ENCODE measurements at places on chromosomes 11 and 22.

- no peak for DNase-seq
These were observed 1.5 kb downstream of the CLCF1 start for GRCh38 chr11:67371911-67372320.

- no peak for DNase-seq
These were observed 122.2 kb downstream of the DCDC1 start for GRCh38 chr11:31247321-31247720.

- DNase-seq, result no peak
These were observed 13.0 kb downstream of the DNAJB13 start for GRCh38 chr11:73963861-73964260.

DNA sequence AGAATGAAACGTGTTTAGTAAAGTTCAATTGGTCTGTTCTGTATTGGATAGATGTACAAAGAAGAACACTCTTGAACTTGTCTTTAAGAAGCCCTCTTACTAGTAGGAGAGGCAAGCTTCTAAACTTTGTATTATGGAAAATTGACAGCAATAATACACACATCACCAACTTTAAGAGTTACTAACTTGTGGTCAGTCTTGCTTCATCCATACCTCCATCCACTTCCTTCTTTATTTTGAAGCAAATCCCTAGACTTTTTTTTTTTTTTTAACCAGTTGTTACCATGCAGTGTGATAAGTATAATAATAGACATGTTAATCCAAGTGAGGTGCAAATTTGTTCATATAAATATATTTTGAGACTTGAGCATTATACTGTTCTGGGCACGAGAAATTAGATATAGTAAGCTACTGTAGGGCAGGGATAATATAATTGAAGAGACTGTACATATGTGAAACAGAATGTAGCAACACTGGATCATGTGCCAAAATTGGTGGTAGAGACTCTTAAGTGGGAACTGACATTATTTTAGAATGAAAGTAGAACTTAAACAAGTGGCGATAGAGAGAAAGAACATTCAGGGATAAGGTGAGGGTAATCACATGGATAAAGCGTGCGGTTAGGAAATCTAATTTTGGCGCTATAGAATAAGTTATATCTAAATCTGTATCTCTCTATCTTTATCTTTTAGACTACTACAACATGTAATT, 6.5 kb downstream of the FAR1 start:
- DNase-seq, result no peak

DNA sequence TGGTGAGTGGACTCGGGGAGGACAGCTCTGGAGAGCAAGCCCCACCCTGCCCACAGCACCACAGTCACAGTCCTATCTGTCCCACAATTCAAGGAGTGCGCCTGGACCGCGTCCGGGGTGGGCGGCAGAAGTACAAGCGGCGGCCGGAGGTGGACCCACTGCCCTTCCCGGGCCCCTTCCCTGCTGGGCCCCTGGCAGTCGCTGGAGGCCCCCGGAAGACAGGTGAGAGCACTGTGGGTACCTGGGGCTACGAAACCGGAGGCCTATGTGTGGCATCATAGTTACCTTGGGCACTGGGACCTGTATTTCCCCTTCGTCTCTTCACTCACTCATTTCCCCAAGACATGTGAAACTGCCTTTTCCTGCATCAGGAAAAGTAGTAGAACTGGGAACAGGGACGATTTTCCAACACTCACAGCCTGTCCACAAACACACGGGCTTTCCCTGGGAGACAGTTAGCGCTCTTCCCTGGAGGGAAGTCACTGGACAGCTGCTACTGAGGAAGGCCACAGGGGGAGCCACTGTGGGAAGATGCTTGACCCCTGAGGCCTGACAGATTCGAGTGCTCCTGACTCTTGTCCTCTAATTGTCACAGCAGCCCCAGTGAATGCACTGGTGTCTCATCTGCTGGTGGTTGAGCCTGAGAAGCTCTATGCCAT, 3.1 kb downstream of the TRMT112 start:
- DNase-seq, result no peak

DNA sequence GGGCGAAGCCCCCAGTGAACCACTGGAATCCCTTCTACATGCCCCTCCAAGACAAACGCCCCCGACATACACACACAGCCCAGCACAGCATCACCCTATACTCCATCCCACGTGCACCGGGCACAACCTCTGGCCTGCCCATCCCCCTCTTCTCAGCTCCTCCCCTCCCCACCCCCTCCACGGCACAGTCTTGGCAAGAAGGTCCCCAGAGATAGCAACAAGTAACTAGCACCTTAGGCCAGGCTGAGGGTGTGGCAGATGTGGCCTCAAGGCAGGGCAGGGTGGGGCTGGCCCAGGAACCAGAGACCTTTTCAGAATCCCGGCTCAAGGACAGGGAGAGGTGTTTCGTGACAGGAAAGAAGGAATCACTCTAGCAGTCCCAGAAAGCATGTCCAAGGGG, 54.3 kb downstream of the CYTH4 start:
- DNase-seq, result no peak

GRCh38 chr11:36550385-36551115, 17.3 kb upstream of the RAG1 start:
- DNase-seq, result no peak

GRCh38 chr22:48319321-48320047, 1508.2 kb downstream of the BRD1 start:
- no peak for DNase-seq

DNA sequence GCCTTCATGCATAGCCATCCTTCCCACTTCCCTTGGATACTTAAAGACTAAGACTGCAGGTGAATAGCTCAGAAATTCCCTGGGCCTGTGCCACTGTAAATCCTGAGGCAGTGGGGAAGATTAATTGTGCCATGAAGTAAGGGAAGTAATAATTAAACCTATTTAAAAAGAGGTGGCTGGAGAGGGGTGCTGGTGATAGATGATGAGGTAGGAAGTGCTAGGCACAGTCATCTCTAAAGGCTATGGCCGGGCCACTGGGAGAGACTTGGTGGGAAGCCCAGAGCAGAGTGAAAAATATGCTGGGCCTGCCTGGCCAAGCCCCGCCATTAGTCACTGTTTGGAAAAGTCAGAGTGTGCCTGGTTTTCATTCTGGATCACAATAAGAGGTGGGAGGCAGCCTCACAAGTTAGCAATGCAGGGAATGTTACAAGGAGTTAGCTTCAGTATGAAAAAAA, 197.2 kb upstream of the PITPNB start:
- no peak for DNase-seq

GRCh38 chr22:30627471-30627870, 8.1 kb upstream of the SLC35E4 start:
- DNase-seq, result no peak

- DNase-seq, result no peak
These were observed 5.1 kb upstream of the KRTAP5-9 start for GRCh38 chr11:71542879-71543777.

DNA sequence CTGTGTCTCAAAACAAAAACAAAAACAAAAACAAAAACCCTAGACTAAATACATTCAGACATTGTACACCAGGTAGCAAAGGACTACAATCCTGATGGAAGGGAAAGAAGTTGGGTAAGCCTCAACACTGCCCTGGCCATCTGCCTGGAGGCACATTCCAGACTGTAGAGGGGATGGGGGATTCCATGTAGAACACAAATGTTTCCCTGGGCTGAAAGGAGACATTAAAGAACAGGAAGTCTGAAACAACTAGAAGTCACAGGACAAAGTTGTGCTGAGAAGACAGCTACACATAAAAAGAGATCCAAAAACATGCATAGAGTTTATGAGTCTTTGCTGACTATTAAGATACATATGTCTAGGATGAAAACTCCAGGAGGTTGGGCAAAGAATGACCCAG, 83.9 kb downstream of the RRAS2 start:
- DNase-seq, result no peak

- DNase-seq, result no peak
These were observed 232.4 kb downstream of the MIAT start for GRCh38 chr22:26889802-26890201.

DNA sequence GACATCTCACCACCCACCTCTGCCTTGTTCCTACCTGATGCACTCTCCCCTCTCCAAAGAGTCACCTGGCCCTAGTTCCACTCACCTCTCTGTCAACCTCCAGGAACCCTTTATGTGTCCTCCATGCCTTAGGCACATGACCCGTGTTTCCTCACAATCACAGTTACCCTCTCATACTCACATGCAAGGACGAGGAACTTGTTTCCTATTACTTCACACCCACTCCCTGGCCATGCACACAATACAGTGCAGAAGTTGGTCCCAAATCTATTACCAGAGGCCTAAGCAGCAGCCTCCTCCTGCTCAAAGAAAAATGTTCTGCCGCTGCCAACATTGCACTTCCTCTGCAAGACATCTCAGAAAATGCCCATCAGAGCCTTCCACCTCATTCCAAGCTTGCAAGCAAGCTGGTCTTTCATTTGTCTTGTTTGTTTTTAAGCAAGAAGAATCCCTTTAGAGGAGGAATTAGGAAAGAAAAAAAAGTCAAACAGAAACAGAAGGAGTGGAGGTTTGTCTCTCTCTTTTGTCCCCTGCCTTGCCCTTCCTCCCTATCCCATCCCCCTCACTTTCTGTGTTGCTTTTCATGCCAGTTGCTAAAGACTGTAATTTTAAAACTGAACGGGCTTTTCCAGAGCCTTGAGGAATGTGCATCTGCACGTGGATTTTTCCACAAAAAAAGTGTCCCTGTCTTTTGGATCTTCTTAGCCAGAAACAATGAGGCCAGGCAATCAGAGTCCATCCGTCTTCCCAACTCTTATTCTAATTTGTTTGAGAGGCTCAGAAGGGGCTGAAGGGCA, 63.4 kb downstream of the KCNJ1 start:
- DNase-seq, result no peak

DNA sequence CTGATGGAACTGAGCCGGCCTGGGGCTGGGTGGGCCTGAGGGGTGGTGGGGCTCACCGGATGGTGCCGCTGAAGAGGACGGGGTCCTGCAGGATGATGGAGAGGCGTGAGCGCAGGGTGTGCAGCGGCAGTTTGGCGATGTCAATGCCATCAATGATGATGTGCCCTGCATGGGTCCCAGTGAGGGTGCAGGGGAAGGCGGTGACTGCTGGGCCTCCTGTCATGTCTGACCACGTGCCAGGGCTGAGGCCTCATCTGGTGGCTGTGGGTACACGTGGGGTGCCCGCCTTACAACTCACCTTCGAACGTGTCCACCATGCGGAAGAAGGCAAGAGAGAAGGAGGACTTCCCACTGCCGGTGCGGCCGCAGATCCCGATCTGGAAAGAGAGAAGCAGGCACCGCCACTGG, 7.1 kb upstream of the KCNJ11 start:
- DNase-seq, result no peak

GRCh38 chr22:39655004-39655579, 84.5 kb downstream of the CACNA1I start:
- no peak for DNase-seq

DNA sequence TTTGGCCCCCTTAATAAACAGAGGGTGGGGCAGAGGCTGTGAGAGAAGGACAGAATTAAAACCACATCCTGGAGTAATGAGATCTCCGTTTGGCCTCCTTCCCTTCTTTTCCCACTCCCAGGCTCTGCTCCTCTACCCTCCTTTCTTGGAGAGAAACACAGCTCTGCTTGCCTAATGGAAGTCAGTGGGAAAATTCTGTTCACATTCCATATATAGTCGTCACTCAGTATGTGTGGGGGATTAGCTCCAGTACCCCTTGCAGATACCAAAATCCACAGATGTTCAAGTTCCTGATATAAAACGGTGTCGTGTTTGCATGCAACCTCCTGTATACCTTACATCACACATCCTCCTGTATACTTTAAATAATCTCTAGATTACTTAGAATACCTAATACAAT, 37.6 kb upstream of the THY1 start:
- no peak for DNase-seq

DNA sequence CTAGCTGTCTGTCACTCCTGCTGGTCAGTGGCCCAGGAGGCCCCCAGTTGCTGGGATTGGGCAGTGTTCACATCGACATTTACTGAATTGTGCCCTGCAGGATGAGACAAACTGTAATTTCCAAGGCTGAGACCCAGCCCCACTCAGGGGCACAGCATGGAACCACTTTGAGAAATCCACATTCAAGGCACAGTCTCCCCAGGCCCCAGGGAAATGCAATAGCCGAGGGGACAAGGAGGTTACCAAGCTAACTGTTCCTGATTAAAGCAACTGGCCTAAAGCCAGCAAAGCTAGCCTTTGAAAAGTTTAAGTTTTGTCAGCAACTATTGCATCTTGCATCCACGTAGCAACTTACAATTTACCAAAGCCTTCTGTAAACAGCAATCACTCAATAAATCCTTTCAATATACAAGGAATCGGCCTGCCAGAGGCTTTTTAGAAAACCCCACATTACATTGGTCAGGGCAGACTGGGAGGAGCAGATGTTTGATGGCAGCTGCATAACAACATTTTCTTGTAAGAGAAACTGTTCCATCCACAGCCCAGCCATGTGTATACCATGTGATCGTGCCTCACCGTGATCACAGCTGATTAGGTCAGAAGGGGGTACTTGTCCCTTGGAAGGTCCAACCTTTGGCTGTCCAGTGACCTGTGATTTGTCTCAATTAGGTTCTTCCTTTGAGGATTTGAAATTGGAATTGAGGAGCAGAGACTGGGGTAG, 103.9 kb downstream of the TENM4 start:
- no peak for DNase-seq

Measured in NCI-H1417 treated with DMSO at 0.1 percent for 48 hours (cell line).